B cell (primary cell): ENCODE measurements at places on chromosomes 6 and 20. TPM values are rescaled to one million over a fixed set of nuclear protein-coding genes. Genes with fewer than 3 reads are reported as not detected.

Gene KCNK16
- not detected in 2 replicates for polyA plus RNA-seq

Gene RAB44
- 0.16 and 0.25 TPM in 2 replicates for polyA plus RNA-seq

Gene RIPPLY2
- not detected in 2 replicates for polyA plus RNA-seq

Gene ANKRD6
- polyA plus RNA-seq: 2.9 and 3.8 TPM in 2 replicates

Gene SSTR4
- polyA plus RNA-seq: not detected in 2 replicates

- no peaks in the 10 kb centered on the region for H3K27me3 ChIP-seq
- no peak overlapping the region for H3K27ac ChIP-seq
- H3K36me3 ChIP-seq: no peaks in the 10 kb centered on the region
- DNase-seq: no peak
Measured at GRCh38 chr6:24643920-24644319, 2.1 kb downstream of the KIAA0319 start.

DNA sequence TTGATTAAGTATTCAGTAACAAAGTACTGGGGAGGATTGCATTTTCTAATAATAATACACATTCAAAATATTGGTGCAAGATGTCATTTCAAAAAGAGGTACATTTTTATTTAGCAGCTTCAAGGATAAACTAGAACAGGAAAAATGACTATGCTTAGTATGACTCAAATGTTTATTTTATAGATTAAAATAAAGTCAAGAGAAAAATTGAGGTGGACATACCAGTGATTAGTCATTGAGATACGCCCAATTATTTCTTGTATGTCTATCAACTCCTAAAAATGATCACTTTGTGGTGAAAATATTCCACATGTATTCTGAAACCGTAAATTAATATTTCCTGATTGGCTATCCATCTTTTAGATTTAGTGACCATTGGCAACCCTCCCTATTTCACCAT is 96.7 kb downstream of the PHF3 start:
- H3K27me3 ChIP-seq: no peaks in the 10 kb centered on the region
- H3K4me3 ChIP-seq: no peak overlapping the region
- no peak for DNase-seq

DNA sequence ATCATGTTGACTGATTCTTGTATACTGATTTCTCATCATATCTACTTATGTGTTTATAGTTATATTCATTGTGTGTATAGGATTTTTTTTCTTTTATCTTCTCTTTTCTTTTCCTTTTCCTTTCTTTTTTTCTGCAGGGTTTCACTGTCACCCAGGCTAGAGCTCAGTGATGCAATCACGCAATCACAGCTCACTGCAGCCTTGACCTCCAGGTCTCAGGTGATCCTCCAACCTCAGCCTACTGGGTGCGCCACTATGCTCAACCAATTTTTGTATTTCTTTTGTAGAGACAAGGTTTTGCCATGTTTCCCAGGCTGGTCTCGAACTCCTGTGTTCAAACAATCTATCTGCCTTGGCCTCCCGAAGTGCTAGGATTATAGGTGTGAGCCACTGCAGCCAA is 1.6 kb upstream of the PBOV1 start:
- H3K27ac ChIP-seq: no peak overlapping the region
- no peak for DNase-seq
- H3K36me3 ChIP-seq: no peaks in the 10 kb centered on the region
- no peaks in the 10 kb centered on the region for H3K4me1 ChIP-seq
- no peak overlapping the region for H3K4me3 ChIP-seq
- H3K27me3 ChIP-seq: peaks cover 3% of the 10 kb centered on the region

DNA sequence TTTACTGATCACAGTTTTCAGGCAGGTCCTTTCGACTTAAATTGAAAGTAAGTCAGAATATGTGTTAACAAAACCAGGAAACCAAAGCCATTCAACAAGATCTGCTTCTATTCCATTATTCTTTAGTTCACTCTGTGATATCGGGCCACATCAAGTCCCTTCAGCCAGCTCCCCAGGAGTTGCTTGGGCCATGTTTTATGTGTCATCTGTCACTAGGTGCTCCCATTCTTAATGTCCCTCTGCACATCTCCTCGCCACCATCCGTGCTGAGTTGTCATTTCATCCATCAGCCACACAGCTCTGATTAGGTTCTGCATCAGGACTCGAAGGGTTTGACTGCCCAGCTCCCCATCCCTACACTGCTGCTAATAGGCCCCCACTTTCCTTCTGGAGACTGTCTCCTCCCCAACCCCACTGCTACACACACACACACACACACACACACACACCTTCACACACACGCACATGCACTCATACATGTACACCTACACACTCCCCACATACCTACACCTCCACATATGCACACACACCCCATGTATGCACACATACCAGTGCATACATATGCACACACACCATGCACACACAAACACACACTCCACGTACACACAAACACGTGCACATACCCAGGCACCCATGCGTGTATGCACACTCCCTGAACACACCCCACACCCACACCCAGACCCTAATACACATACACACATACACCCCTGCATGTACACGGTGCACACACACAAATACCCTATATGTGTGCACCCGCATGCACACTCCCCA is 143.3 kb upstream of the GMDS start:
- H3K27ac ChIP-seq: no peak overlapping the region
- H3K4me3 ChIP-seq: no peak overlapping the region
- no peaks in the 10 kb centered on the region for H3K36me3 ChIP-seq
- no peak for DNase-seq

DNA sequence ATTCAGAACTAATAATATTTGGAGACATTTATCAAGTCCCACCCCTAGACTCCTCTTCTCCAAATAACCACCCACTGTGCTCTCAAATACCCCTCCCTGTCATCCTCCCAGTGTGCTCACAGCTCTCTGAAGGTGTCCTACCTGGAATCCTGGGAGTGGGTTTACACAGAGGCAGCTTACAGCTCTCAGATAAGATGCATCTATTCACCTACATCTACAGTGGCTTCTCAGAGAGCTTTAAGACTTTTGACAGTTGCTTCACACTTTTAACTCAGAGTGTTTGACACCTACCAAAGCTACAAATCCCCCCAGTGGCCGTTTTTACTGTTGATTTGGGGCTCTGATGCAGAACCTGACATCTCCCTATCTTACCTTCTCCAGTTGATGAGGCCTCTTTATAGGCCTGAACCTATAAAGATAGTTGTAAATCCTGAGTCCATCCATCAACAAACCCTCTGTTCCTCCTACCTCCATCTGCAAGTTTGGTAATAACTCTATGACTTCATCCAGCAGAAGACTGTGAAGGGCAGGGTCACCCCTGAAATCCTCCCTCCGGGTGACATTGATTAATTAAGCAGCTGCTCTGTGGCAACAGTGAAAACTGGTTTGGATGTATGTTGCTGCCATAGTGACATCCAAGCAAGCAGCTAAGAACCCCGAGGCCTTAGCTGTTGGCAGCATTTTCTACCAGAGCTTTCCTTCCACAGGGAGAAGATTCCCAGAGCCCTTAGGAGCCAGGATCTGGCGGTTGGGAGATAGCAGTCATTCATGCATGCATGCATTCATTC is 226.1 kb upstream of the RREB1 start:
- no peak overlapping the region for H3K4me3 ChIP-seq
- DNase-seq: no peak
- no peaks in the 10 kb centered on the region for H3K4me1 ChIP-seq
- no peak overlapping the region for H3K27ac ChIP-seq
- no peaks in the 10 kb centered on the region for H3K36me3 ChIP-seq

DNA sequence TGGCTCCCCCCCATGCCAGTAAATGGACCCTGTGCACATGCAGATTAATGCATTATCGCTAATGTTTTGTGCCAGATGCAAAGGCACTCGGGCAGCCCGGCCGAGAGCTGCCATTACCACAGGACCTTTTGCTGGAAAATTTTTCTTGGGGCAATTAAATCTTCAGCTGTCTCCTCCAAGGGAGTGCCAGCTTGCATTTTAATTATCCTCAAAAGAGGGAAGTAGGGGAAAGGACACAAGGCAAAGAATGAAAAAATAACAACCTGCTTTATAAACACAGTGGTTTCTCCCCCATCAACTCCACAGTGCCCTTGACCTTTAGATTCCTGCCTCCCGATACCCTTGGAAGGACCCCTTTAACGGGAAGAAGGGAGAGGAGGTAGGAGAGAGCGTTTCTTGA is 48.2 kb downstream of the PDYN start:
- peaks cover 10% of the 10 kb centered on the region for H3K27me3 ChIP-seq
- no peak overlapping the region for H3K4me3 ChIP-seq
- DNase-seq: no peak
- no peaks in the 10 kb centered on the region for H3K36me3 ChIP-seq

DNA sequence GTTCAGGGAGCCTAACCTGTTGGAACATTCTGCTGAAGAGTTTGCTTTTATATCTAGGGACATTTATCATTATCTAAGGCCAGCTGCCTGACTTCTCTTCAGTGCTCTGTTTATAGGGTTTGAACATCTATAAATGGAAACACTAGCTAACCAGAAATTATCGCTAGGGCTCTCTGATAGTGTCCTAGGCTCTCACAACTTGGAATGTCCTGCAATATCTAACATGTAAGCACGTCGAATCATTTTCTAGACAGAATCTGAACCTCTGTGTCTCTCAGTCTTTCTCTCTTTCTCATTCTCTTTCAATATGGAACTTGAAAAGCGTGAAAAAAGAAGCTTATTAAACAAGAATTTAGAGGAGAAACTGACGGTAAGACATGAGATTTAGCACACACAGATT is 92.5 kb upstream of the MLIP start:
- no peaks in the 10 kb centered on the region for H3K4me1 ChIP-seq
- H3K27ac ChIP-seq: no peak overlapping the region
- no peaks in the 10 kb centered on the region for H3K36me3 ChIP-seq
- DNase-seq: no peak

DNA sequence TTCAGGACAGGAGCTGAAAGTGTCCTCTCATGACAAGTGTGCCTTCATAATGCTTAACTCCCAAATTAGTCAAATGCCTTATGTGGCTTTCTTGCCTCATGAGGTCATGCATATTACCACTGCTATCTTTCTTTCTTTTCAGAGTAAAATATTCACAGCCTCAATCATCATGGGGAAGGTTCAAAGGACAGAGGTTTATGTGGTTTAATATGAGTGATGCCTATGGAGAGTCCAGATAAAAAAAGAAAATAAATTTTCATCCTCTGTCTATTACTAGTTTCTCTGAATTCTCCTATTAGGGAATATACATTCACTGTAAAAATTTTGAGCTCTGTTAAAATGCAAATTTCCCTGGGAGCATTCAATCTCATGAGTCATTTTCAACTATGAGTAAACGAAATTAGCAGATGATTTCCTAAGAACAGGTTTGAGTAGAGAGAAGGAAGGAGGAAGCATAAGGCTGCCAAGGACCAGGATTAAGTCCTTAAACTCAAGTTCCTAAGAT is 396.9 kb upstream of the ADGRB3 start:
- H3K4me3 ChIP-seq: no peak overlapping the region
- no peaks in the 10 kb centered on the region for H3K36me3 ChIP-seq
- DNase-seq: no peak
- H3K27me3 ChIP-seq: no peaks in the 10 kb centered on the region

GRCh38 chr6:77095936-77096627 is 367.2 kb downstream of the HTR1B start:
- H3K27ac ChIP-seq: no peak overlapping the region
- H3K36me3 ChIP-seq: no peaks in the 10 kb centered on the region
- DNase-seq: no peak
- H3K27me3 ChIP-seq: no peaks in the 10 kb centered on the region

DNA sequence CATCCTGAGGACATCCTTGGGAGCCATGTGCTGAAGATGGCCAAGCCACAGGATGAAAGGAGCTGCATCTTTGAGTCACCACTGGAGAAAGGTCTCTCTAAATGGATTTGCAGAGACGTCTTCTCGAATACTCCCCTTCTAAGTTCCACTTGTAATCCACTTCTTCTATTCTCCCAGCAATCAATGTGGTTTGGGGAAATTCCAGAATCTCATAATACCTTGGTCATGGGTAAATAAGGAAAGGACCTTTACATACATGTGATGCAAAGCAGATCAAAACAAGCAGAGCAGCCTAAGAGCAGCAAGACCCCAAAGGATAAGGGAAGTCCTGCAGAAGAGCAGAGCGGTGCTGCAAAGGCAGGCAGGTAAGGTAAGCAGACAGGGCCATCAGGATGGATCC is 35.3 kb downstream of the TRIM38 start:
- H3K36me3 ChIP-seq: no peaks in the 10 kb centered on the region
- H3K27ac ChIP-seq: no peak overlapping the region
- H3K27me3 ChIP-seq: no peaks in the 10 kb centered on the region
- no peak for DNase-seq
- H3K4me1 ChIP-seq: peaks cover 10% of the 10 kb centered on the region

DNA sequence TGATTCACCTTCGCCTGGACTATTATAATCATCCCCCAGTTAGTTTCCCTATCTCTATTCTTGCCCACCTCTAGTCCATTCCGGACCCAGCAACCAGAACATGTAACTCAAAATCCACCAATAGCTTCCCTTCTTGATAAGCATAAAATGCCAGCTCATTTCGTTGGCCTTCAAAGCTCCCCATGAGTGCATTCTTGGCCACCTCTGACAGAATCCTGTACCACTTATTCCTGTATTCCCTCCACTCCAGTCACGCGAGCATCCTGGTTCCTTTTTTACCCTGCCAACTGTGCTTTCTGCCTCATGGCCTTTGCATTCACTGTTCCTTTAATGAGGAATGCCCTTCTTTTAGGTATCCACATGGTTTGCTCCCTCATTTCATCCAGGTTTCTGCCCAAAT is 36.7 kb downstream of the CYP24A1 start:
- H3K27me3 ChIP-seq: no peaks in the 10 kb centered on the region
- H3K36me3 ChIP-seq: no peaks in the 10 kb centered on the region
- DNase-seq: no peak
- H3K4me3 ChIP-seq: no peak overlapping the region
- H3K4me1 ChIP-seq: no peaks in the 10 kb centered on the region

DNA sequence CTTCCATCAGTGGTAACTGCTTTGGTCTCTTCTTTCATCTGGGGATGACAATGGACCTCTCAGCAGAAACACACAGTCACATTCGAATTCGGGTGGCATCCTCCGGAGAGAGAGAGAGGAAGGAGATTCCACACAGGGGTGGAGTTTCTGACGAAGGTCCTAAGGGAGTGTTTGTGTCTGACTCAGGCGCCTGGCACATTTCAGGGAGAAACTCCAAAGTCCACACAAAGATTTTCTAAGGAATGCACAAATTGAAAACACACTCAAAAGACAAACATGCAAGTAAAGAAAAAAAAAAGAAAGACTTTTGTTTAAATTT is 6.1 kb downstream of the EDN1 start:
- no peak overlapping the region for H3K4me3 ChIP-seq
- no peaks in the 10 kb centered on the region for H3K4me1 ChIP-seq
- no peak for DNase-seq
- no peaks in the 10 kb centered on the region for H3K36me3 ChIP-seq
- H3K27me3 ChIP-seq: peaks cover 23% of the 10 kb centered on the region
- no peak overlapping the region for H3K27ac ChIP-seq

DNA sequence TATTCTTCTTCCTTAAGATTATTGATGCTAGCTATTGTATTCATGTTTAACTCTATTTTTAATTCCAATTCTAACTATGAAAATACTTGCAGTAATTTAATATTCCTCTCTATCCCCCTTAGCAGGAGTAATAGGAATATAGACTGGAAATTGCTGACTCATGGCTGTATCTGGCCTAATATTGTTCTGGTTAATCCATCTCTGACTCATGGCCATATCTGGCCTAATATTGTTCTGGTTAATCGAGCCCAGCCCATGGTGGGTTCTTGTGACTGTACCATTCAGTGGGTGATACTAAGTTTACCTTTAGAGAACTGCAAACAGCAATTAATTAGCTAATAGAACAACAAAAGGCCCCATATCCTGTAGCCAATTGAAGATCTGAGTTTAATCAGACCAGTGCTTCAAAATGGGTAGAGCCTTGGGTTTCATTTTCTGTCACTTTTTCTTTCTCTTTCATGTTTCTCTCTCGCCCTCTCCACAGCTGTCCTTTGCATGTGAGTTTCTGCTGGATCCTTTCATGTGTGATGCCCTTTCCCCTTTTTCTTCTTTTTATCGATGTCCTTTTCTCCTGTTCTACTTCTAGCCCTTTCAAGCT is 50.6 kb downstream of the SLC22A3 start:
- H3K36me3 ChIP-seq: no peaks in the 10 kb centered on the region
- H3K27ac ChIP-seq: no peak overlapping the region
- H3K4me1 ChIP-seq: no peaks in the 10 kb centered on the region
- no peak for DNase-seq
